ENCODE measurements at places on chromosomes 12 and 14. TPM values are rescaled to one million over a fixed set of nuclear protein-coding genes. Genes with fewer than 3 reads are reported as not detected.
A peak's percentile ranks its signal among the peaks of the same experiment; 100 is the strongest.

The C1R gene
- 8.2 TPM for total RNA-seq

The SYCP3 gene
- total RNA-seq: not detected

The CPNE6 gene
- 0.04 TPM for total RNA-seq

The TOMM20L gene
- total RNA-seq: not detected

The GPRC5D gene
- total RNA-seq: not detected

The CCDC85C gene
- 44.9 TPM for total RNA-seq

The AQP2 gene
- total RNA-seq: not detected

The TSPAN11 gene
- 0.67 TPM for total RNA-seq

The WNT1 gene
- total RNA-seq: not detected

The TAS2R8 gene
- total RNA-seq: not detected

DNA sequence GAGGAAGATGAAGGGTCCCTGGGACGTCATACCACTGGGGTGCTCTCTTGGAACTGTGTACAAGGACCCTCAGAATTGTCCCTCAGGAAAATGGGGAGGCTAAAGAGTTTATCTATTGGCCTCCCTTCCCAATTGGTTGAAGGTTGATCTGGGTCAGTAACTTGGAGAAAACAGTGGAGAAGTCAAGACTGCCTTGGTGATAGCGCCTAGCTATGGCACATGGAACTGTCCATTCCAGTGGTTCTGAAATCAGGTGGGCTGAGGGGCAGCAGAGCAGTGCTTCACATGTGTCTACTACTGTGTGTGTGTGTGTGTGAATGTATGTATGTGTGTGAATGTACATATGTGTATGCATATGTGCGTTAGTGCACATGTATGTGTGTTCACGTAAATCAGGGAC lies 316.1 kb downstream of the AACS start:
- peak; percentile 17 for DNase-seq

DNA sequence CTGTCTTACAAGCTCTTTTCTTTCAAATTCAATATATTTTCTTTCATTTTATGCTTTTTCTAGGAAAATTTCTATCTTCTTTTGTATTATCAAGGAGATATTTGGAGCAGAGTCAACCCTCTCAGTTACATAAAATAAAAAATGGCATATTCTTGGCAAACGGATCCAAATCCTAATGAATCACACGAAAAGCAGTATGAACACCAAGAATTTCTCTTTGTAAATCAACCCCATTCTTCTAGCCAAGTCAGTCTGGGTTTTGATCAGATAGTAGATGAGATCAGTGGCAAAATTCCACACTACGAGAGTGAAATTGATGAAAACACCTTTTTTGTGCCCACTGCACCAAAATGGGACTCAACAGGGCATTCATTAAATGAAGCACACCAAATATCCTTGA lies 20.6 kb downstream of the PIK3C2G start:
- DNase-seq: no peak

DNA sequence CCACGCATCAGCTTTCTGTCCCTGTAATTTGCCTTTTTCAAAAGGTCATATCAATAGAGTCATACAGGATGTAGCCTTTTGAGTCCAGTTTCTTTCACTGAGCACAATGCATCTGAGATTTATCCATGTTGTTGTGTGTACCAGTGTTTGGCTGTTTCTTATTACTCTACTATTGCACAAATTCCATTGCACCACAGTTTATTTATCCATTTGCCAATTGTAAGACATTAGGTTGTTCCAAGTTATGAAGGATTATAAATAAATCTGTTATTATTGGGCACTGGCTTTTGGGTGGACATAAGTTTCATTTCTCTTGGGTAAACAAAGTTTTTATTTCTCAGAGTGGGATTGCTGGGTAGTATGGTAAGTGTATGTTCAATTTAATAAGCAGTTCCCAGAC lies 68.3 kb upstream of the TBPL2 start:
- no peak for DNase-seq

GRCh38 chr14:103201801-103202200 lies 78.5 kb downstream of the TNFAIP2 start:
- no peak for DNase-seq

GRCh38 chr14:89626233-89626806 lies 209.3 kb upstream of the FOXN3 start:
- no peak for DNase-seq

- no peak for DNase-seq
Measured at GRCh38 chr12:113285679-113286610, 49.0 kb downstream of the SLC8B1 start.

- no peak for DNase-seq
Measured at GRCh38 chr12:71295953-71296352, 138.2 kb upstream of the TSPAN8 start.

GRCh38 chr12:94247246-94247645 lies 98.9 kb downstream of the PLXNC1 start:
- no peak for DNase-seq

- DNase-seq: no peak
Measured at GRCh38 chr12:7856516-7856915, 16.2 kb downstream of the SLC2A14 start.

DNA sequence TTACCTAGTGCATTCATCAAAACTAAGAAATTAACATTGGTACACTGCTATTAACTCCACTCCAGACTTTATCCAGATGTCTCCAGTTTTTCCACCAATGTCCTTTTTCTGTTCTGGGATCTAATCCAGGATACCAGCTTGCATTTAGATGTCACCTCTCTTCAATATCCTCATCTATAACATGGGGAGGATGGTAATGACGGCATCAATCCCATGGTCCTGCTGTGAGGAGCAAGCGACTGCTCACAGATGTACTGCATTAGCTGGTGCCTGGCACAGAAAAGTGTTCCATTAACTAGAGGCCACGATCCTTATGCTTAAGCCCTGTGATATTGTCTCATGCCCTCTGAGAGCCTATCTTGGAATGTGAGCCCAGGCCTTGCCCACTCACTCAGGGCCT lies 53.8 kb downstream of the CALM1 start:
- DNase-seq: no peak

DNA sequence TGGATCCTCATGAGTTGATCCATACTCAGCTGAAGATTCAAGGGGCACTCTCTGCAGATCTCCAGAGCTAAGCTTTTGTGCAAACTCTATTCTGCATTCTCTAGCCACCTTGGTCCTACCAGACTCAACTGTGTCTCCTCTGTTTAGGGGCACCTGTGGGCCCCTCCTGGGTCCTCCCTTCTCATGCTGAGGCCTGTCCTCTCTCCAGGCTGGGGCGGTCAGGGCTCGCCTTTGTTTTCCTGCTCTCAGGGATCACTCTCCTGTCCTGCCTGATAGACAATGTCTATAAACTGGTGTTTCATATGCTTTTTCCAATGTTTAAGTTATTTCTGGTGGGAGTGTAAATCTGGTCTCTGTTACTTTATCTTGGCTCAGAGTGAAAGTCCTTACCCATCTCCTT lies 11.6 kb upstream of the KIF26A start:
- no peak for DNase-seq

GRCh38 chr14:25042362-25043299 lies 7.3 kb downstream of the STXBP6 start:
- DNase-seq: peak; percentile 53

- DNase-seq: no peak
Measured at GRCh38 chr12:25843976-25844375, 114.5 kb upstream of the RASSF8 start.
